ENCODE measurements at places on chromosomes 4 and X.

DNA sequence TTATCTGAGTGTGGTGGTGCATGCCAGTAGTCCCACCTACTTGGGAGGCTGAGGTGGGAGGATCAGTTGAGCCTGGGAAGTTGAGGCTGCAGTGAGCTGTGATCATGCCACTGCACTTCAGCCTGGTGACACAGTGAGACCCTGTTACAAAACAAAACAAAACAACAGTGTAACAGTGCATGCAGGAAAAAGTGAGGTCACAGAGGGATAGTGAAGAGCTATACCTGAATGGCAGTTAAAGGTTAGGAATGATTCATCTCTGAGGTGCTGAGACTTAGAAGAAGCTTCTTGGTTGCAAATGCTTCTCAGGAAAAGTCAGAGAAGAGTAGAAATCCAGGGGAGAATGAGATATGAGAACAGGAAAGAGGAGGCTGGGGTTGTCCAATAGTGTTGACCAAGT is 178.7 kb downstream of the FRAS1 start:
- DNase-seq, result no peak

GRCh38 chr4:101114936-101115372 is 232.4 kb downstream of the PPP3CA start:
- DNase-seq, result no peak

DNA sequence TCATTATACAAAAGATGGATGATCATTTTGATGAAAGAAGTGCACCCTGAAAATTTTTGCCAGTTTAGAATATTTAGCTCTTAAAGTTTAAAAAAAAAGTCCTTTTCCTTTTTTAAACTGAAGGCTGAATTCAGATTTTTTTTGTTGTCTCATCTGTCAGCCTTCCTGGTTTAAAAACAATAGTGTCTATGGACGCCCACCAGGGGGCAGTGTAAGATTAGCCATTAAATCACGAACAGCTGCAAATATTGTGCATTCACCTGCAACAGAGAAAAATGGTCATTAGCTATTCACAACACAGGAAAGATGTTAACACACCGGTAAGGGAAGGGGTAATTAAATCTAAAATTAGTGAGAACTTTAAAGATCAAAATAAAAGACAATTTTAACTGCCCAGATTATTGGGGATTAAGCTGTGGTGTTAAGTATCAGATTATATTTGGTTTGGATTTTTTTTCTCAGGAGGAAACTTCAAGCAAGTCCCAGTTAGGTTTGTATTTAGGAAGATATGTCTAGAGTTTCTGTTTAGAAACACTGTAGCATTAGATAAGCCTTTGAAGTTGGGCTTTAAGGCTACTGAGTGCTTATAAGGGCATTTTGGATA is 4.4 kb upstream of the CXorf38 start:
- DNase-seq, result no peak

DNA sequence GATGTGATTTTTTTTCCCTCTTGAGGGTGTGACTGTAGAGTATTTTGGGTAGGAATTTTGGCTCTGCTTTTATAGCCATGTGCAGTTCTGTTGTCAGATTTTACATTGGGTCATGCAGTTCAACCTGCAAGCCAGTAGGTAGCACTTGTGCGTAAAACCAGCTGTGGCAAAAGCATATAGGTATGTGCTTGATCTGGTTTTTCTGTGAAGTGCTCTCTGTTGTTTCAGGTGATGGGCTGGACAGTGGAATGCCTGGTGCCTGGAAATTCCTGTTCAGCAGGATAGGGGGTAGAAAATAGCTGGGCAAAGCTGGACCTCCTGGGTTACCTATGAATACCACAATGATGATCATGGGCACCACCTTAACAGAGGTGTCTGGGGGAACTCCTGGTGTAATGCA is 584.2 kb upstream of the PCDH10 start:
- DNase-seq, result no peak

GRCh38 chr4:108398836-108399235 is 221.5 kb upstream of the RPL34 start:
- DNase-seq, result no peak

DNA sequence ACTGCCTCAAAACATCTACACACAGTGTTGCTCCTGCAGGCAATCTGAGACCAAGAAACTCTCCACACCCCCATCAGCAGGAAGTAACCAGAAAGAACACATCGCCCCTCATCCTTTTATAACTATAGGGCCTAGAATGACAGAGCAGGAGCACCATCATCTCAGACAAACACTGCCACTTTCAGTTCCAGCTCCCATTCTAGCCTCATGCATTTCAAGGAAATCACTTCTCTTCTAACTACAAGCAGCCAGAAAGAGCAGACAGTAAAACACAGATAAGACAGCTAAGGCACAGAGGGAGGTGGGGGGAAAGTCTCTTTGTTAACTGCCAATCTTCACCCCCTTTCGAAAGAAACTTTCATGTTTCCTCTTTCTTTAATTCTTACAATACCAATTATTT is 102.6 kb upstream of the TENT5D start:
- DNase-seq, result no peak

GRCh38 chr4:4717692-4718091 is 141.8 kb upstream of the MSX1 start:
- no peak for DNase-seq

GRCh38 chr4:7886007-7886973 is 53.4 kb downstream of the AFAP1 start:
- no peak for DNase-seq

- DNase-seq, result no peak
These were observed 1.6 kb upstream of the UNC5C start for GRCh38 chr4:95550115-95550987.

GRCh38 chrX:153596981-153597750 is 1.8 kb downstream of the CCNQ start:
- no peak for DNase-seq

GRCh38 chr4:81359207-81359606 is 112.5 kb downstream of the RASGEF1B start:
- DNase-seq, result no peak

DNA sequence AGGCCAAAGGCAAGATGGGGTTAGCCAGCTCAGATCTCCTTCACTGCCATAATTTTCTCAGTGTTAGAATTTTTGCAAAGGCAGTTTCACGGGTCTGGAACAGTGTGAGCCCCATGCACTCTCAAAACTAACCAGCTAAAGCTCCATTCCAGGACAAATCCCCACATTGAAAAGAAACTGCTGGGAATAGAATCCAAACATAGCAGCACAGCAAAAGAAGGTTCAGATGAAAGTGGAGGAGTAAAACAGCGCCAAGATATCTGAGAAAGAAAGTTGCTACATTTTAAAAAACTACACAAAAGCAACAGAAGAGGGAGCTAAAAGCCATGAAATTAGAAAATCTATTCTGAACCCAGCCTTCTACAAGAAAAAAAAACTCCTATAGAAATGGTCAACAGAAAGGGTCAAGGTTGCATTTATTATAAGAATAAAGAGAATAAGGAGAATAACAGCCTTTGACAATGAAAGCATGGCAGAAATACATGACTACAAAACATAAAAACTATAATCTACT is 39.6 kb upstream of the SLC7A3 start:
- DNase-seq, result no peak

DNA sequence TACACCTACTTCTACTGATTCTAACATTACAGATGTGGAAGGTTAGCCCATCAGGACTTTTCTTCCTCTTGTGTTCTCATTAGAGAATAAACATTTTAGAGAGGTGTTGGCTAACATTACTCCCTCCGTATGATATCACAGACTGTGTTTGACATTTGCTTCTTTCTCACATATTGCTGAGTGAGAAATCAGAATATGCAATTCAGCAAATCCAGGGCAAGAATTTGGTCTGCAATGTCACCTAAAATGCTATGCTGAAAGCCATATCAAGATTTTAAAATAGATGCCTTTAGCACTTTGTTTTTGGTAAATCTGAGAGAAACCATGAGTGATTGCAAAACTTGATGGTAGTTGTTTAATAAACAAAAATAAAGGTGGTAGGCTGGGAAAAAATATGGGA is 319.1 kb downstream of the C4orf33 start:
- no peak for DNase-seq

DNA sequence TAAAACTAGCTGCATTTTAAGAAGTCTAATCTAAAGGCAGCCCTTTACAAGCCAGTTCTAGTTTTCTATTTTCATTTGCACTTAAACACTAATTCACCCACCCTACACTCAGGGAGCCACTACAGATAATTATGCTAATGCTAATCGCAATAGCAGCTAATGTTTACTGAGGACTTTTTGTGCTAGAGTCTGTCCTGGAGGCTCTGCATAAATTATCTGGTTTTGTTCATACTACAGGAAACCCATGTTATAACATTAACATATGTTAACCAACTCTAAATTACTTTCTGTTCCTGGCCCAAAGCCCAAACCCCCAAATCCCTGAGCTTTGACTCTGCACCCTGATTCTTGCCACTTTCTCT is 480 bp upstream of the RADX start:
- DNase-seq, result no peak

DNA sequence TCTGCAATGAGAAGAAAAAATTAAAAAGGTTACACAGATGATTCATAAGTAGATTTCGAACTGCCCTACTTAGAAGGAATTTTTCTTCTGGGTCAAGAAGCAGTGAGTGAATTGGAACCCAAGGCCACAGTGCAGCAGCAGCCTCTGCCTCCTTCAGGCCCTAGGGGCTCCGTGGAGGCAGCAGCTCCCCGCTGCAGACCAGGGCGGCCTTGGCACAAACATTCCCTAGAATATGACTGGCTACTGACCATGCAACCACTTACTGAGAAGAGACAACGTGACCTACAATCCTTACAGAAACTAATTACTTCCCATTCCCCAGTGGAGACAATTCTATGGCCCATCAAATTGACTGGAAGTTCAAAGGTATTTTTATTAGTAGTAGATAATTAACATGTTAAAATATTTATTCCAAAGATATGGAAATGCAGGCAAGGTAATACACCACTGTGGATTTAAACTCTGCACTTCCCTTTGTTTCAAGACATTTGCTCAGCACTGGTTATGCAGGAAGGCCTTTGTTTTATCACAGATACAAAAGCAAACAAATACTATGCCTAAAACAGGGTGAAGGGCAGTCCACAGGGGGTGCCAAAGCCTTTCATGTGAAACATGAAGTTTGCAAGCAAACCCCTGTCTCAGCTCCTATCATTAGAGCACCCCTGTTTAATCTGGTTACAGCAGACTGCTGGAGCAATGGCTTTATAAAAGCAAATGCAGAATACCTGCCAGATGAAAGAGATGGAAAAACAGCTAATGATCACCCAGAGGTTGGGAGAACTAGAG is 59.2 kb downstream of the PCDH19 start:
- no peak for DNase-seq

- DNase-seq, result no peak
These were observed 55.2 kb upstream of the SLIT2 start for GRCh38 chr4:20196476-20196875.

DNA sequence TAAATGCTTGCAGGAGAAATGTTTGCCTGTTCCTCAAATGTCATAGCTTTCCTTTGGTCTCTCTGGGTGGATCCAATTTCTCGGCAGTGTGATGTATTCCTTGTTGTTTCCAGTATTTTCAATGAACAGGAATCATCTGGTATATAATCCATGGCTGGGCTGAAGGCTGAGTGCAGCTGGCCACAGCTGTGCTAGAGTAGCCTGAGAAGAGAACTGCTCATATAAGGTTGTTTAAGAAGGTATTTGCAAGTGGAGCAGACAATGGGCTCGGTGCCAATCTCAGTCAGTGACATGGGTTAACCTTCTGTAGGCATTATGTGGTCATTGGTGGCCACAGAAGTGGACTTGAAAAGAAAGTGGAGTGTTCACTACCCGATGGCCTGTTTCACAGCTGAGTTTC is 390.3 kb downstream of the SPRY1 start:
- no peak for DNase-seq

- DNase-seq, result no peak
These were observed 20.9 kb downstream of the CLRN2 start for GRCh38 chr4:17535906-17536305.

DNA sequence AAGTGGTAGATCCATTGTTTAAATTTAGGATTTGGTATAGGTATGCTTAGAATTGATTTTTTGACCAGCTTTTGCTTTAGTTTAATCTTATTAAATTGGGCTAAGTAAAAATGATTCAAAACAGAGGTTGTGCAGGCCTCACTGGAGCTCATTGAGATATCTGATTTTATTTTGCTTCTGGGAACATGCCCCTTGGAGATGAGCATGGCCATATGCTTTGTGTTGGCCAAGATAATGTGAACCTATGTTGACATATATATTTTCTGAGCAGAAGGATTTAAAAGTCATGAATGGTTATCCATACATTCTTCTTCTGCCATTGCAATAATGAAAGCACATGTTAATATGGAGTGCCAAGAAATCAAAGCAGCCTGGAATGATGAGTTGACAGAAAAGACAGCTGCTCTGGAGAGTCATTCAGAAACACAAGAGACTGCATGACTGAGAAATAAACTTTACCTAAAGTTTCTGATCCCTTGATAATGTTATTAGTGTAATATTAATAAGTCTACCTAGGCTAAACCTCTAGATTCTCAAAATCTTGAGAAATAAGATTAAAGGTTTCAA is 489.7 kb upstream of the GNPDA2 start:
- no peak for DNase-seq

DNA sequence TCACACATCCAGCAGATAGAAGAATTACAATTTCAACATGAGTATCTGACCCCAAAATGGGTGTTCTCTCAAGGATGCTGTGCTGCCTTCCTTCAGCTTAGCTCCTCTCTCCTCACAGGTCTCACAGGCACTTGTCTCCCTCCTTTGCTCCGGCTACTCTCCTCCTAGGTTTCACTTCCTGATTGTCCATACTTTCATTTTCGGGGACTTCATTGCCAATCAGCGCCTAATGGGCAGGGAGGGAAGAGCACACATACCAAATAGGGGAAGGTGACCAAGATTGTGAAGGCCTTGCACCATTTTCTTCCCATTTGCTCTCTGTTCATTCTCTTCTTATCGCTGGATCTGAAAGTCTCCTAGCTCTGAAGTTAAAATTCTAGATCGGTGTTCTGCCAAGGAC is 125.4 kb upstream of the EOLA2 start:
- DNase-seq, result no peak

DNA sequence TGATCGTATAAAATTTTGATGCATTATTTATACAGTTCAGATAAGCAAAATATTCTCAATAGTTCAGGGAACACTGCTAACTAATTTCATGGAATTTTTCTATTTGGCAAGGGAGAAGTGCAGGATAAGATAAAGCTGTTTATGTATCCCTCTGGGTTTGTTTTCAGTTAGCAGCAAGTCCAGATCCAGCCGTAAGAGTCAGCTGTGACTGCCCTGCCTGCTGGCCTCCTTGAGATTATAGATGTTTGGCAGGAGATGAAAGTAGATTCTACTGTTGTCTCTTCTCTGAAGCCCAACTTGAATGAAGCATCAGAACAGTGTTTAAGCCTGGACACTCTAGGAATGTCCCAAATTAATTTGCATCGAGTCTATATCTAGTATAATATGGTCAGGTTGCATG is 29.5 kb downstream of the ANTXR2 start:
- no peak for DNase-seq

- no peak for DNase-seq
These were observed 83.4 kb upstream of the MID1IP1 start for GRCh38 chrX:38717871-38718270.

- no peak for DNase-seq
These were observed 47.8 kb downstream of the SLIT2 start for GRCh38 chr4:20299515-20299914.

DNA sequence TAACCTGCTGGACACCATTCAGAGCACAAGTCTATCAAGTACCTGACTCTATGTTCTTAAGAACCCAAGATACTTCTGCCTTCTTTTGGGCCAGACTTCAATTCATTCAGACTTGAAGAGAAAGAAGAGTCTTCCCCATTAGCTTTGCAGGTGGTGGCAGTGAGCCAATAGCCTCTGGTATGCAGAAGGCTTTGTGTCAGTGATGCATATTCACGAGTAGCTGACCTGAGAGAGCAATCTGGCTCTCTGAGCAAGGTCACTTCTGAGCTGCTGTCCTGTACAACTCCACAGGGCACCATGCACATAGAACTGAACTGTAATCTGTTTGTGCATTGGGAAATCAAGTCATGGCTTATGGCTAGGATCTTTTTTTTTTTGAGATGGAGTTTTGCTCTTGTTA is 39.9 kb upstream of the SPINK2 start:
- no peak for DNase-seq
